ENCODE measurements at places on chromosomes 3 and 15.

GRCh38 chr3:149626671-149627070, 31.2 kb downstream of the WWTR1 start:
- DNase-seq, result no peak

DNA sequence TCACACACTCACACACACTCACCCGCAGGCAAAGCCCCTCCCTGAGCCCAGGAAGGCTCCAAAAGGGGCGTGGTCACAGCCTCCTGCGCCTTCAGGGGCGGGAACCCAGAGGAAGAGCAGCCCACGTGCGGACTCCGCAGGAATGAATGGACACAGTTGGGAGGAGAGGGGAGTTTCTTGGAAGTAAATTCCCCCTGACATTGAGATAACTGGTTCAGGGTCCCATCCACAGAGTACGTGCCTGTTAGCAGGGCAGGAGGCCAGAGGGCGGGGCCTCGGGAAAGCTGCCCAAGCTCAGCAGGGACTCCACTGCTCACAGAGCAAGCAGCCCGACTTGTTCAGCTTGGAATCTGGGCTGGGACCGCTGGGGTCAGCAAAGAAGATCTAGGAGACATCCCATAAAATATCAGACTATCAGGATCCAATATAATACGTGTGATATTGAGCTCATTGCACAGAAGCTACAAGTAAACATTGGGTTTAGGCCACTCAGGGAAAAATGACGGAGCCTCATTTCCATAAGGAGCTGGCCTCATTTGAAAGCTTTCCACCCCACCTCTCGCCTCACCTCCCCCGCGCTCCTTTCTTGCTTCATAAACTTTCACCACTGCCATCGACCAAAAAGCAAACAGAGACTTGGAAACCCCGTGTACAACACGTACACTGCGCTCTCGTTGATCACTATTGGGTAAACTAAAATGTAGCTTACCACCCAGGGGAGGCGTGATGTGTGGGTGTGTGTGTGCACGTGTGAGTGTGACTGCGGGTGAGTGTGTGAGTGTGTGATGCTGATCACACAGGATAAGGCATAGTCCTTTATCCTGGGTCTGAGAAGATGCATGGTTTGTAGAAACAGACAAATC, 36.0 kb downstream of the TM2D3 start:
- no peak for DNase-seq

- DNase-seq, result no peak
Measured at GRCh38 chr3:155149494-155149893, 69.4 kb downstream of the MME start.

GRCh38 chr15:85036716-85037115, 55.1 kb downstream of the PDE8A start:
- DNase-seq, result no peak

DNA sequence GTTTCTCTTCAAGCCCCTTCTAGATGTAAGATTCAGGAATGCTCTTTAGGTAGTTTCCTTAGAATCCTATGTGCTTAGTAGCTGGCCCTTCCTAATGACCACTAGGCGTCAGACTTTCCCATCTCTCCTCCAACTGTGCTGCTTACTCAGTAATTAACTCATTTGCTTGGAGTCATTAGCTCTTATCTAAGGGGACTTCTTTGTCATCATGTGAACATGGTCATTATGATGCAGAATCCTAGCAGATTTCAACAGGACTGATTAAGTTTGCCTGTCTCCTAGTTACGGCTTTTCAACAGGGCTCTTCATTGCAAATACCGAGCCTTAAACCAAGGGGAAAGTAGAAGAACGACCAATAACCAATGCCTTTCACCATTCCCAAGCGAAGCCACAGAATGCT, 46.4 kb downstream of the GJD2 start:
- DNase-seq, result no peak

GRCh38 chr3:46676601-46677410, 16.7 kb downstream of the ALS2CL start:
- no peak for DNase-seq

DNA sequence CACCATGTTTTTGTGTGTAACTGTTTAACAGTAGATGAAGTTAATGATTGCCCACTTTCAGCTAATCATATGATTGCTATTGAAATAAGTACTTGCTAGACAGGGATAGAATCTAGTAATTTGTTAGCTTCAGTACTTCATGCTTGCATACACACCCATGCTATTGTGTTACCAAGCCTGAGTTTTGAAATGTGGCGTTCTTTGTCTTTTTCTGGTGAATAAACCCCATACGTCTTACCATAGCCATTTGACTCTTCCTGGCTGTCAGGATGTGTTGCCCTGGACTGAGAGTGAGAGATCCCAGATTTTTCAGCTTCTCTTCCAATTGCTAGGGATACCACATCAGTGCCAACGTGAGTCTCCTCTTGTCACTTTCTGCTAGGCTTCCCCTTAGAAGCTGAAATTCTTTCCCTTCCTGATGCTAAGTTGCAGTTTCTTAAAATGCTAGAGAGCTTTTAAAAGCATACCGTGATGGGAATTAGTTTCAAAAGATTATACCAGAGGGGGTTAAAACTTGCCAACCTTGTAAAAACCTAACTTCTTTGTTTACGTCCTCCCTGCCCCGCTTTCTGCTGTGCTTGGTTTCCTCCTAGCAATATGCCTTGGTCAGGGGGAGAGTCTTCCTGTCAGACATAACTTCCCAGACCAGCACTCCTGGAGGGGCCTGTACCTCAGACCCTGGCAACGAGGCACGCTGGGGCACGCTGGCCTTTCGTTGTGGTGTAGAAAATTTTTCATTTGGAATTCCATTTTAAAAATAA, 62.9 kb upstream of the ULK4 start:
- no peak for DNase-seq

DNA sequence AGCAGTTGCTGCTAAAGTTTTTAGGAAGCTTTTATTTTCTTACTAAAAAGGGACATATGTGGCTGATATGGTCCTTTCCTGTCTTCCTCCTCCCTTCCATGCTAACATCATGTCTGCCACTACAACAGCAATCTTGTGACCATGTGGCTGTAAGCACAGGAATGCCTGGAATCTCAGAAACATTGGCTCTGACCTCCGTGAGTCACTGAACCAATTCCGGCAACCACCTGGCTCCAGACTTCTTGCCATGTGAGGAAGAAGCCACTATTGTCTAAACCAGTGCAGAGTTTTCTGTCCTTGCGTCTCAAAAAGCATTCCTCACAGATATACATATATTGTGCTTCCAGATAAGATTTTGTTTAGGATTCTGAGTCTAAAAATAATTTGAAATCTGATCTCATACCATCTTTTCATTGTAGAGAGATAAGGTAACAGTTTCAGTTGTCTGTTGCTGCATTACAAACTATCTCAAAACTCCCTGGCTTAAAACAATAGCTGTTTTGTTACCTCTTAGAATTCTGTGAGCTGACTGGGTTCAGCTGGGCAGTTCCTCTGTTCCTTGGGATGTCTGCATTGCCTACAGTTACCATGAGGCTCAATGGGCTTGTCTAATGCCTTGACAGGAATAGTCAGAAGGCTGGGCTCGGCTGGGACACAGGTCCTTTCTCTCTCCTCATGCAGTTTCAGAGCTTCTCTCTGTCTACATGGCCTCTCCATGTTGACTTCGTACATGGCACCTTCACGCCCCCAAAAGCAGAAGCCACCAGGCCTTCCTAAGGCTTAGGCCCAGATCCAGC, 77.3 kb upstream of the MAGI1 start:
- DNase-seq, result no peak

DNA sequence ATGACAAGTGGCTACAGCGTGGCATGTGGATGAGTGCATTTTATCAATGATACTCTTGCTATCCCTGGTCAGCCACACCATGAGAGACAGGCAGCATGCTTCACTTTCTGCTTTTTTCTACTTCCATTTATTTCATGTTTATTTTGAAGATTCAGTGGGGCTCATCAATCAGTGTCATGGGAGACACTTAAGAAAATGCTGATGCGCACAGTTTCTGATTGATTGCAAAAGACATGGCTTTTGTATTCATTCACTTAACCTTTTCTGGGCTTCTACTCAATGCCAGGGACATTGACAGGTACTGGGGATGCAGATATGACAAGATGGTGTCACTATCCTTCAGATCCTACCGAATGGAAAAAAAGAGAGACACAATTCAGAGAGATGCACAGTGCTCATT, 50.9 kb upstream of the CFAP161 start:
- no peak for DNase-seq

- no peak for DNase-seq
Measured at GRCh38 chr3:152957491-152957890, 122.6 kb downstream of the P2RY1 start.

- DNase-seq, result no peak
Measured at GRCh38 chr15:50181201-50181968, 611 bp upstream of the SLC27A2 start.

DNA sequence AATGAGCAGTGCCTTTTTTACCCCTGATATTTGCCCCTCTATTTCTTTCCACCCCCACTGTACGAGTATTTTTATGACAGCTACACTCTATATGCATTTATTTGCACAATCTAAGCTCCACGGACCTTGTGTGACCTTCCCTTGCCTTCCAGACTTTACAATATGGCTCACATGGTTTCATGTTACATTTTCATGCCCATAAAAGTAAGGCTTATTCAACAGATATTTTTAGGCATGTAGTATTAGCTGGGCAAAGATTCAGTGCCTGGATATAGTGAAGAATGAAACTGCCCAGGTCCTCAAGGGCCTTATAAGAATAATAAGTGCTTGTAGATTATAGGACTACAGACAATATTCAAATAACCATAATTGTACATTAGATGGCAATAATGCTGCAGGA, 481.9 kb upstream of the CNTN4 start:
- no peak for DNase-seq

DNA sequence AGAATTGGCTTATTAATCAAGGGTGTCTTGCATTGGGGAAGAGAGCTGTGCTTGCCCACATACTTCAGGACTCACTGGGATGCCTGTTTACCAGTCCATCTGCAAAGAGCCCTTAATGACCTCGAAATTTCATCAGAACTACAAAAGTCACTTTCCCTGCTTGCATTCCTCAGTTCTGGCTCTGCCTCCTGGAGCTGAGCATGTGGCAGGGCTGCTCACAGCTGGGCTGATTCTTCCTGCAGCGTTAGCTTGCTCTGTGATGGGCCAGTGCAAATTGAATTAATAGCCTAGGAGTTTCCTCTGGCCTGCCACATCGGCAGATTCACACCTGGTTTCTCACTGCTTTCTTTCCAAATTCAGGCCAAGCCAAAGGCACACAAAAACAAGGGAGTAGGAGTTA, 108.9 kb downstream of the DUT start:
- DNase-seq, result no peak

DNA sequence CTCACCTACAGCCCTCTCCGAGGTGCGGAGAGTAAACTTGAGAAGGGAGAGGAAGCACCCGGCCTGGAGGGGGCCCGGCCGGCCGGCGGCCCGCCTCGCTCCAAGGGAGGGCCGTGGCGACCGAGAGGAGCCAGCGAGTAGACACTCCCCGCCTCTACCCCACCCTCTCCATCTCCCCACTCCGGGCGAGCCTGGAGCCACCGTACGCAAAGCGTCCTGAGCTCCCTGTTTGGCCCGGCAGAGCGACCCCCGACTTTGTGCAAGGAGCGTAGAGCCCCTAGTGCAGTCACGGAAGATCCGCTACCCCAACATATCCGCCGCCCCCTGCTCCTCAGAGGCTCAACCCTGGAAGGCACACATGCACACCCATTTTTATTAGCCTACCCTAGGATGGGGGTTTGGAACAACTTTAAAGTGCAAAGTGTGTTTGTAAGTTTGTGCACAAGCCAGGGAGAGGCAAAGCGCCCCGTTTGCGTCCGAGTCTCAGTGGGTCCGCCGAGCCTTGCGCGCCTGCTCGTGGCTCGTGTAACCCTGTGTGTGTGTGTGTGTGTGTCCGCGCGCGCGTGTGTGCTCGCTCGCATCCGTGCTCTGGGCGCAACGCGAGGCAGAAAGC, 508 bp upstream of the SMAD6 start:
- no peak for DNase-seq

GRCh38 chr15:26115229-26115943, 252.3 kb upstream of the ATP10A start:
- no peak for DNase-seq

DNA sequence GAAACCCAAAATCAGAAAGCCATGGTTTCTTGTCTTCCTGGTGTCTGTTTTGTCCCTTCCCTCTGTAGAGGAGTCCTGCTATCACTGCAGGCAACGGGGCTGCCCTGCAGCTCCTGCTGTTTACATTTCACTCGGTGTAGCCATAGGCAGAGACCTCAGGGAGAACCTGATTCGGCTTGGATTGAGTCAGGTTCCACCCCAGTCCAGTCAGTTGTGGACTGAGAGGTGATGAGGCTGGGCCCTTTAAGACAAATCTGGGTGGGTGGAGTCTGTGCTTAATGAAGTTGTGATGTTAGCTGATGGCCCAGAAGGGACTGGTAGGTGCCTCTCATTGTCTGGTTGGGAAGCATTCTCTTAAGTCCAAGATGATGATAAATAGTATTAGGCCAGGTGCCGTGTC, 35.7 kb downstream of the FLNB start:
- no peak for DNase-seq

DNA sequence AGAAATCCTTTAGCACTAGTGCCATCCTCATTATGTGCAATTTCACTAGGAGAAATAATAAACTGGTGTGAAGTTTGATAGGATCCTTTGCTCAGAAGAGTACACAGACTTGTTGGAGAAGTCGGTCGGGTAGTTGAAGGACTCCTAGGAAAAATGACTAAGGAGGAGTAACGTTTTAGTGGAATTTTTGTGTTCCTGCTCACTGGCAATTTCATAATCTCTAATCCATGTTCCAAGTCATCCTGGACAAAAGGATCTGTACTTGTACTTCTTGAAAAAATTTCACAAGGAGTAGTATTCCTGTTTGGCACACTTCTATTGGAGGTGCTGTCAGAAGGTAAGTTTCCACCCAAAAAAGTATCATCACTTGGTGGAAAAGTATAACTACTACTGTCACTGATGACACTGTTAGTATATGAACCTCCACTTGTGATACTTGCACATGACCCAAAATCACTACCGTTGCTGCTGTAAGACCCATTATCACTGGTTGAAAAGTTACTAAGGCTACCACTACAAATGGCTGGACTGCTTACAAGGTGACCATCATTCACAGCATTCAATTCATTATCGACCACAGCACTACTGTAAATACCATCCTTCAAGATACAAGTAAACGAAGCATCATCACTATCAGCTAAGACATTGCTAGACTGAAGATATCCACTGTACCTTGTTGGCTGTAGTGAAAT, 77.4 kb downstream of the NEDD4 start:
- no peak for DNase-seq

DNA sequence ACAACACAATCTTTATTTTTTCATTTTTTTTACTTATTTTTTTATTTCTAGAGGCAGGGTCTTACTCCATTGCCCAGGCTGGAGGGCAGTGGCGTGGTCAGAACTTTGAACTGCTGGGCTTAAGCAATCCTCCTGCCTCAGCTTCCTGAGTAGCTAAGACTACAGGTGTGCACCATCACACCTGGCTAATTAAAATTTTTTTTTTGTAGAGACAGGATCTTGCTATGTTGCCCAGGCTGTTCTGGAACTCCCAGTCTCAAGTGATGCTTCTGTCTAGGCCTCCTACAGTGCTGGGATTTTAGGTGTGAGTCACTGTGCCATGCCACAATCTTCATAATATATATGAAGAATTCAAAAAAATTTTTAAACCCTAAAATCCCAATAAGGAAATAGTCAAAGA, 20.8 kb downstream of the HSPBAP1 start:
- no peak for DNase-seq
